ENCODE measurements at places on chromosomes 7 and 10.

DNA sequence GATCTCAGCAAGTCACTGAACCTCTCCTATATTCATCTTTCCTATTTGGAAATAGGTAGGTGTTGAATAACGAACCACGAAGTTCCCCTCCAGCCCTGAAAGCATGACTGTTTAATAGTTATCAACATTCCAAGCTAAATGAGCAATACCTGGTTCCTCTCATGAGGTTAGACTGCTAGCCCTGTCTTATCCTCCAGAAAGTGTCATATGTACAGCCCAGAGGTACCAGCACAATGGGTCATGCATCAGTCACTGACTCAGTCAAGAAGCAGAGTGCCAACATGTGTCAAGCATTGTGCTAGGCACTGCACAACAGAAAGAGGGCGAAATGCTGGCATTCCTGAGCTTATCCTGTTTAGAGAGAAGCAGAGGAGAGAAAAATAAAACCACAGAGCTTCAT lies 70.0 kb downstream of the AMPH start:
- no peak for DNase-seq

DNA sequence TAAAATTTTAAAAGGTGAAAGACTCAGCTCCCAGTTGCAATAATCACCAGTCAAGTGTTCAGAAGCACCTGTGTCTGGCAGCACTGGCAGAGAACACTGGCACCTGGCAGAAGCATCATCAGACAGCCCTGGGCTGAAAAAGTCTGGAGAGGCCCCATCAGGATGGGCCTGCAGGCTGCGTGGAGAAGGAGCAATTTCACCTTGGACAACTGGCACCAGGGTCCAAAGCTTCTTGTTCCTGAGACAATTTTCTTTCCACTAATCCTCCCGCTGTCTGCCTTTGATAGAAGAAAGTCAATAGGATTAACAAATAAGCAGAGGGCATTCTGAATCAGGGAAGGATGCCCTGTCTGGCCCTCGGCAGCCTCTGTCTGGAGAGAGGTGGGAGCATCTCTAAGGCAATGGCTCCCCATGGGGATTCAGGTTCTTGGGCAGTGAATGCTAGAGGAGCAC lies 6.5 kb downstream of the COBL start:
- no peak for DNase-seq

DNA sequence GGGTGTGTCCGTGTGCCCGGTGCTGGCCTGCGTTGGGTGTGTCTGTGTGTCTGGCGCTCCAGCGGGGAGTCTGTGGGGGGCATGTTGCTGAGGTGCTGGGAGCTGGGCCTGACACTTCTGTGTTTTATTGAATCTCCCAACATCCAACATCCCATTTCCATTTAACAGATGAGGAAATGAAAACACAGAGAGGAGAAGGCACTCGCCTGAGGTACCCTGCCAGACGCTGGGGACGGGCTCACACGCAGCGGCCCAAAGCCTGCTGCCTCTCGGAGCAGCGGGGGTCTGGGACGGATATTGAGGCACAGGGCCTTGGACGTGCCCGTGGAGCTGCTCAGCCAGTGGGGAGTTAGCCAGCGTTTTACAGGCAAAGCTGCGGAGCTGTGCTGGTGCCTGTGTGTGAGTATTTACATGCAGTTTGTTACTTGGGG lies 133.9 kb downstream of the DNAJB6 start:
- DNase-seq: no peak

DNA sequence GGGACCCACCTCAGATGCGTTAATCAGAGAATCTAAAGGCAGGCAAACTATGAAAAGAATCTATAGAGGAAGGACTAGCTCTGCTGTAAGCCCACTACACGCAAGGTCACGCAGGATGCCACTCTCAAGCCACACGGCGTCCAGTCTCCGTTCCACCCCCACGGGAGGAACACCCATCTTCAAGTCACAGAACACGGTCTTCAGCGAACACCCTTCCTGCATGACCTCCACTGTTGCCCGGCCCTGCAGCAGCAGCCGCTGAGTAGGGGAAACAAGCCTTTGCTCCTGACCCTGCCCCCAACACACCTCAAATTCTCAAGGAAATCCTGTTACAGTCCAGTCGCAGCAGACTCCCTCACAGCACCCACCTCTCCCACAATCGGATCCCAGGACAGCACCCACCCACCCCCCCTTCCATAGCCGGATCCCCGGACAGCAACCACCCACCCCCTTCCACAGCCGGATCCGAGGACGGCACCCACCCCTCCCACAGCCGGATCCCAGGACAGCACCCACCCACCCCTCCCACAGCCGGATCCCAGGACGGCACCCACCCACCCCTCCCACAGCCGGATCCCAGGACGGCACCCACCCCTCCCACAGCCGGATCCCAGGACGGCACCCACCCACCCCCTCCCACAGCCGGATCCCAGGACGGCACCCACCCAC lies 133.7 kb downstream of the DIP2C start:
- DNase-seq: no peak

DNA sequence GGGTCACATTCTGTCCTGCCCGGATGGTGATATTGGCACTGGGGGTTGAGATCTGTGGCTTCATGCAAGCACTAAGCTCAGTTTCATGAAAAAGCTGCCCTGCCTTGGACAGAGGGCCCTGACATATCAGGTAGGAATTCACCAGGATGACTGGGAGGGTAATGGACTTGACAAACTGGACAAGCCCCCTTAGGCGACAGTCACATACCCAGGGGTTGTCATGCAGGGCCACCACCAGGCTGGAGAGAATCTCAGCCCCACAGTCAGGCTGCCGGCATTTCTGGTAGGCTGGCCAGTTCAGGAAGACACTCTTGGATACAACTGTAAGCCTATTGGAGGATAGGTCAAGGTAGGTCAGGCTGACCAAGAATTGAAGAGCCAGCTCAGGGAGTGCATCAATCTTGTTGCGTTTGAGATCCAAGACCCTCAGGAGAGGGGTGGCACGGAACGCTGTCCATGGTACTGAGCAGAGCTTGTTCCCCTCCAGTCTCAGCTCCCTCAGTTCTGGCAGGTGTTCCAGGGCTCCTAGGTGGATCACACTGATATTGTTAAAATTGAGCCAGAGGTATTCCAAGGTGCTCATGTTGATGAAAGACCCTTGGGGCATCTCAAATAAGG lies 824 bp downstream of the LRIT2 start:
- DNase-seq: peak; percentile 25

DNA sequence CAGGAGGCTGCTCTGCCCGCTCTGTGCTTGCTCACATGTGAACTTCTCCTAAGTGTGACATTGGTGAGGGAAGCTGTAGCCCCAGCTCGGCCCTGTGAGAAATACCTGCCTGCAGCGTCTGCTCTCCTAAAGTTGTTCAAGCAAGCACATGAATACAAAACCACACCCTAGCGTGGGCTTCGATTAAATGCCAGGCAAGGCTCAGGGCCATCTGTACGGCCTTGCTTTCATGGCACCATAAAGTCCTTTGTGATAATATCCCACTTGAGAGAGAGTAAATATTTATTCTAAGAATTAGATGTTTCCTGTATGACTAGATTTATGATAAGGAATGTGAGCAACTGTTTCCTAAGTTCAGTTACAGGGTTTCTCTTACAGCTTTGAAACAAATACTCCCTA lies 262.8 kb upstream of the KLF14 start:
- no peak for DNase-seq

DNA sequence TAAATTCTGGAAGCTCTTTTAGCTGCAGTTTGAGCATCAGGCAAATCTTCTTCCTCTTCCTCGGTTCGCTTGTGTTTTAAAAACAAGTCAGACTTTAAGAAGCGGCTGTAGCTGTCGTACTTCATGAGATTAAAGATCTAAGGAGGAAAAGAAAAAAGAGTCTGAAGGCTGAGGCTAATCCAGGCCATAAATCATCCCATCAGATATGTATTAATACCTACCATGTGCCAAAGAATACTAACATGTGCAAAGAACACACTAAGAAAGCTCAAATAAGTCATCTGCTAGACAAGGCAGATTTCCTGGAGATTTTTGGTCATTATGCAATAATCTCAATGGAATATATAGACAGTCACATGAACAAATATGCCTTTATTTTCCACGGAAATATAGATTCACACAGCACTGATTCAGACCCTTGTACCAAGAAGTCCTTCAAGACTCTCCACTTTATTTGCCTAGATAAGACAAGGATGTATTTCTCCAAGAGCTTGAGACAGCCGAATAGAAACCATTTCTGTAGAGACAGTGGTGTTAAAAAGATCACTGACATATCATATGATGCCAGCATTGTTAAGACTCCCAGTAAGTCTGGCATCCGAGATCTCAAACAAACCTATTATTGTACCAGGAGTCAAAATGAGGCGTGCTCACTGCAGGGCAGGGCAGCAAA lies 42.3 kb downstream of the RGS10 start:
- no peak for DNase-seq

DNA sequence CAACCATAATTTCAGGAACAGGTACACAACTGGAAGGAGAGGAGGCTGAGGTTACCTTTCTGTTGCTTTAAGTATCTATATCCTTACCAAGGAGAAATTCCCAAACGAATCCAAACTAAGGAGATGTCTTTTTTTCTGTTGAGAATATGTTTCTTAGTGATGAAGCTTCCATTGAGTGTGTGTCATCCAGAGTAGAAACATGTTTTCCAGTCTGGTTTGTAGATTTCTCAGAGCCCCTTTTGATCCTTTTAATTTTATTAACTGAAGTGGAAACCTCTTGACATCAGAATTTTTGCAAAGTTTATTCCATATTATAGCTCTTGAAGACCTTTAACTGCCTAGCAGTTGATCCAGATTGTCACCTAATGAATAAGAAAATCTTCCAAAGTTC lies 207.1 kb upstream of the FERD3L start:
- DNase-seq: no peak

DNA sequence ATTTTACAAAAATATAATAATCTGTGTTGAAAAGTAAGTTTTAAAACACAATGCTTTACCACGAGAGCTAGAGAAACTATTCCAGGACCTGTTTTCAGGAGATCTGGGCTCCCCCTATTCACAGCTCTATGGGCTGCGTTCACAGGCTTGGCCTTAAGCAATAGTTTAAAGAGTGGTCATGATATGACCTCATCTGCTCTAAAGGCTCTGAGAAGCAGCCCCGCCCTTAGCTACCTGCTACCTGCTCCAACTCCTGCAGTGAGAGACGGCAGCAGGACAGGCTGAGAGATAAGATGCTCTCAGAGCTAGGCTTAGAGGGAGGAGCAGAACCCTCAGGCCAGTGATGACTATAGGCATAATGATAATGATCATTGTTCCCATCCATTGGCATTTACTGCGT lies 12.6 kb downstream of the ALOX5 start:
- no peak for DNase-seq

- DNase-seq: no peak
Observed at GRCh38 chr10:62958980-62959379, 142.8 kb upstream of the EGR2 start.

DNA sequence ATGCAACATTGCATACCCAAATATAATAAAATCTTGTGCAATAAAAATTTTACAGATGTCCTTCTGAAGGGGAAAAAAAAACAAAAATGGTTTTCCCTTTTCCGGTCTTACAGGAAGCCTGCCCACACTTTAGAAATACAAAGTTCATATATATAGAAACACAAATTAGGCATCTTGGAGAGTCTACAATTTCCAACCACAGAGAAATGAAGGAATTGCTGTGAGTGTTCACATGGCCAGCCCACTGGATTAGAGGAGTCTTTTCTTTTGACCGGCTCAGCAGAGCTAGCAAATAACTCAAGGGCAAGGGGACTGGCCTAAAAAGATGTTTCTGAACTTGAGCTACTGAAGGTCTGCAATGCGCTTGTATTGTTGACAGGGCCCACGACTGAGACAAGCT lies 92.4 kb downstream of the GLI3 start:
- DNase-seq: no peak

- DNase-seq: no peak
Observed at GRCh38 chr10:80437227-80437626, 16.9 kb upstream of the TSPAN14 start.

- DNase-seq: no peak
Observed at GRCh38 chr7:98163704-98164494, 47.3 kb upstream of the BHLHA15 start.

DNA sequence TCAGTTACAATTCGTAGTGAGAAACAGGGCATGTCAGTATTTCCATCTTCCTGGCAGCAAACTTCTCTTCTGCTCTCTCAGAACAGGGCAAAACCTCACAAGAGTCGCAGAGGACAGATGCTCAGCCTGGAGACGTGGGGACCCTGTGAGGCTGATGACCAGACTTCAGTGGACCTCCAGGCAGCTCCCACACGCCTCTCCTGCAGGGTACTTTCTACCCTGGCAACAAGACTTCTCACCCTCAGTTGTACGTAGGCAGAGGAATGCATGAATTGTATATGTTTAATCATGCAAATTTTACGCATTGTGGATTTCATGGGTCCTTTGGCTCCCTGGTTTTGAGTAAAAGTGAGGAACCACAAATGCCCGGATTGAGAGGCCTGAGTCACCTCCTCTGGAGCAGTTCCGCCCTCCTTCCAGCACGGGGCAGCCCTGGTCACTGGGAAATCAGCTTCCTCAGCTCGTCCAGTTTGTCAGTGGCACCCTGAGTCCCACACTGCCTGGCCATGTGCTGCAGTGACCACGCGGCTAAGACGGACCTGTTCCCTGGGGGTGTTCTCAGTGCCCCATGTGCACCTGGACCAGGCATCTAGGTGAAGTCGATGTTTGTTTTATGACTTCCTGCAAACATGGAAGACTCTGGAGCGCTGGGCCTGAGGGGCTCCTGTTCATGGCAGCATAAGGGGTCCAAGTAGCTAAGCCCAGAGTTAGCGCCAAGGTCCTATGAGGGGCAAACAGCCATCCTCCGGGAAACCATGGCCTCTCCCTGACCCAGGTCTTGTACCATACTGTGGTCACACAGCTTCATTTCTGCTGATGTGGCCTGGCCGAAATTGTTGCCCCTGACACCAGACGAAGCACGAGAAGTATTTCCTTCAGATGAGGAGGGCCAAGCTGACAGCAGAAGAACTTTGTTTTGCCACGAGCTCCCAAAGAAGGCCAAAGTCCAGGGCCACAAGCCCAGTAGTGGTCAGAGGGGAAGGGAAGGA lies 165.1 kb downstream of the TNS3 start:
- DNase-seq: no peak

DNA sequence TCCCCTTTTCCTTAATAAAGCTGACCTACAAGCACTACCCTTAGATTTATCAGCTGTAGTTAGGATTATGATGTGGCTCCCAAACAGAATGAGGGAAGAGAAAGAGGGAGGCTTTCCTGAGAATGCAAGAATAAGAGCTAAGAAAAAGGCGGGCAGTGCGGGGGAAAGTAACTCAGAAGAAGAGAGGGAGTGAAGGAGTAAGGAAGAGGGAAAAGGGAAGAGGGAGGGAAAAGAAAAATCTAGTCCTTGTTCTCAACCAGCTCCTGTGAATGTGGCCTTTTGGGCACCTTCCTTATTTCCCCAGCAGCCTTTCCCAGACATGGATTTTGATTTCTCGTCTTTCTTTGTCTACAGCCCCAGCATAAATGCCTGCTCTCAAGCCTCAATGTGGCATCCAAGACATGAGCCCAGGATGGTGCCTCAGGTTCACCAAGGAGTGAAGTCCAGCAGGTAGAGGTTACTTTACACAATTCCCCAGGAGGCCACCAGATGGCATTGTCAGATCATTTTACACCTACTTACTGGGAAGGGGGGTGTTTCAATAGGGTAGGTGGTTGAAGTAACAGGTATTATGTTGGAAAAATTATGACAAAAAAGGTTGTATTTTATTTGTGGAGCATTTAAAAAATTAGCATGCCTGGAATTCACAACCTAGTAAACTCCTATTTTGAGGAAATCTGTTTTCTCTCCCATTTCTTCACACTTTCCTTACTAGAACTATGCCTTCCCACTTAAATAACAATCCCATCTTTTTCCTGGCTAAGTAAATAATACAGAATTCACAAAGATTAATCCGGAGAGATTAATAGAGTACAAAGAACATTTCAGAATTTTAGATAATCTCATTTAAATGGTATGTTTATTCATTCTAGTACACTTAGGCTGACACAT lies 106.5 kb downstream of the HTR7 start:
- no peak for DNase-seq

- no peak for DNase-seq
Observed at GRCh38 chr10:91077549-91078071, 142.9 kb upstream of the PCGF5 start.
